ENCODE measurements at places on chromosomes 11 and 22.

GRCh38 chr22:27424319-27424718 lies 377.2 kb downstream of the MN1 start:
- DNase-seq: no peak

DNA sequence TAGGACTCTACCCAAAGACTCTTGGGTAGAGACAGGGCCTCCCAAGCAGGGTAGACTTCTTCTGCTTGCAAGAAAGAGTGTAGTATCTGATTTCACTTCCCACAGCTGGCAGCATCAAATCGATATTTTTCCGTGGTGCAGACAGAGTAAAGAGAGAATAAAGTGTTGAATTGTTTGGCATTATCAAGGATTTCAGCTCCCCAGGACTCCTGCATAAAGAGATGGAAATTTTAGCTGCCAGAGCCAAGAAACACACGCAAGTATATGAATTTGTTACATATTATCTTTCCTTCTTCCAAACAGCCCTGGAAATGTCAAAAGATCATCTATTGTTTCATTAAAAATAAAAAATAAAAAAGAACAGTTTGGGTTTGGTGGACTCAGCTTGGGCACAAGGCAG lies 136.8 kb downstream of the PKNOX2 start:
- no peak for DNase-seq

DNA sequence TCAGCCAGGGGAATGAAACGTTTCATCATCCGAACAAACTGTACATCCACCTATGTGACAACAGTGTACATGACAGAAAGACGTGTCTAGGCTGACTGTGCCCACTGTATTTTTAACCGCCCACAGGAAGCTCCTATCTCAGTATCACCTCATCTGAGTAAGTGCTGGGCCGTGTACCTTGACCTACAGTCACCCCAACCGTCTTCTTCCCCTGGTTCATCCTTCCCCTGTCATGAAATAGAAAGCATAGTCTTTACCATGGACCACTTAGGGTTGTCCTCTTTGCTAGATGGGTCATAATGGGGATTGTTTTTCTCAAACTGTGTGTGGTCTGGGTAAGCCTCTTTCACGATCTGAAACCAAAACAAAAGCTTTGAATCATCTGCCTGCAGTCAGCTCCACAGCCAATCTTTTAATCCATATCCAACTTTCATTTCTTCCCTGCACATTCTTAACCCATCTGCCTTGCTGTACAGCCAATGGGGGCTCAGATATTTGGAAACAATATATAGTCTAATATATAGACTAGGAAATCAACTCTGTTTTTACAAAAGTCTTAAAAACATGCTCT lies 4.2 kb downstream of the THYN1 start:
- no peak for DNase-seq

DNA sequence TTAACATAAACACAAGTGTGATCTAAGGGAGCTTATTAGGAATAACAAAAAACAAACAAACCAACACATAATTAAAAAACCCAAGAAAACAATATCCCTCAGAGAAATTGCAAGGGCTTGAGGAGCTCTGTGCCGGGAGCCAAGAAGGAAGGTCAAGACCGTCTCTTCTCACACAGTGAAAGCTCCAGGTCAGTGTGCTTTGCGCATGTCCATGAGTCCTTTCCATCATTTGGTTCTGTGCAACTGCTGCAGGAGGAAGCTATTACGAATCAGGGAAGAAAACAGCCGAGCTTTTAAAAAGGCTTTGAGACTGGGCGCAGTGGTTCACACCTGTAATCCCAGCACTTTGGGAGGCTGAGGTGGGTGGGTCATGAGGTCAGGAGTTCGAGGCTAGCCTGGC lies 4.6 kb downstream of the KRTAP5-8 start:
- no peak for DNase-seq

DNA sequence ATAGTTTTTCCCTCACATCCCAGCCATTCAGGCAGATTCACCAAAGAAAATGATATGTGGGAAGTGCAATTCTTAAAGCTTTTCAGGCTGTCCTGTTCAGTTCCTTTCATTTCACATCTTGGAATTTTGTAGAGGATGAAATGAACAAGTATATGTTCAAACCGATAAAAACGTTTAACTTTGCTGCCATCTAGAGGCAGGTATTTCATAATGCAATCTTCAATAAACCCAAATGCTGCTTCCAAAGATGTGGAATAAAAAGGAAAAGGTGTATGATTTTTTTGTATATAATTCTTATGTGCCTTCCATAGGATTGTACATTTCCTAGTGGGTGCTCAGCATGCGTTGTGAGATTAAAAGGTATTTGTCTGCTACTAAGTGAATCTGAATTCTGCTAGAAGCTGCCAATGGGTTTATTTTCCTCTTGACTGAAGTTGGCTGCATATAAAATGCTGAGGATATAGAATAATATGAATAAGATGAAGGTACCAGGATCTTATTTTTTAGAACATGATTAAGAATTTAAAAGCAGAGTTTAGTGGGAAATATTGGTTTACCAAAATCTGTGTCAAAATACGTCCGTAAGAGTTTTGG lies 199.3 kb downstream of the PGR start:
- no peak for DNase-seq

- DNase-seq: no peak
These were observed 110.2 kb downstream of the UVRAG start for GRCh38 chr11:75924966-75925784.

GRCh38 chr11:4713241-4713640 lies 8.7 kb downstream of the MMP26 start:
- no peak for DNase-seq

DNA sequence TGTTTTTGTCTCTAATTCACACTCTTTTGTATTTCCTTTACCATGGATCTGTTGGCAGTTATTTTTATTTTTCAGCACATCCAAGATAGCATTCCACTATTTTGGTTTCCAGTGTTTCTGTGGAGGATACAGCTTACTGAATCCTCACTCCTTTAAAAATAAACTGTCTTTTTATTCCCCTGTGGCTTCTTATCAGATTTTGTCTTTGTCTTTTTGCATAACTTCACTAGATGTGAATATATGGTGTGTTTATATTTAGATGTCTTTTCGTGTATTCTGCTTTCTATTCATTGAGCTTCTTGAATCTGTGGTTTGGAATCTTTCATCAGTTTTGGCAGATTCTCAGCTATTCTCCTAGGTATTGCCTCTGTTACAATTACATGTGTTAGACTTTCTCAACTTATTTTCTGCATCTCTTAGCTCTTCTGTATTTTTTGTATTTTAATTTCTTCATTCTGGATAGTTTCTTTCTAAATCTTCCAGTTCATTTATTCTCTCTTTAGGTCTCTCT lies 7.4 kb upstream of the ATXN10 start:
- no peak for DNase-seq

DNA sequence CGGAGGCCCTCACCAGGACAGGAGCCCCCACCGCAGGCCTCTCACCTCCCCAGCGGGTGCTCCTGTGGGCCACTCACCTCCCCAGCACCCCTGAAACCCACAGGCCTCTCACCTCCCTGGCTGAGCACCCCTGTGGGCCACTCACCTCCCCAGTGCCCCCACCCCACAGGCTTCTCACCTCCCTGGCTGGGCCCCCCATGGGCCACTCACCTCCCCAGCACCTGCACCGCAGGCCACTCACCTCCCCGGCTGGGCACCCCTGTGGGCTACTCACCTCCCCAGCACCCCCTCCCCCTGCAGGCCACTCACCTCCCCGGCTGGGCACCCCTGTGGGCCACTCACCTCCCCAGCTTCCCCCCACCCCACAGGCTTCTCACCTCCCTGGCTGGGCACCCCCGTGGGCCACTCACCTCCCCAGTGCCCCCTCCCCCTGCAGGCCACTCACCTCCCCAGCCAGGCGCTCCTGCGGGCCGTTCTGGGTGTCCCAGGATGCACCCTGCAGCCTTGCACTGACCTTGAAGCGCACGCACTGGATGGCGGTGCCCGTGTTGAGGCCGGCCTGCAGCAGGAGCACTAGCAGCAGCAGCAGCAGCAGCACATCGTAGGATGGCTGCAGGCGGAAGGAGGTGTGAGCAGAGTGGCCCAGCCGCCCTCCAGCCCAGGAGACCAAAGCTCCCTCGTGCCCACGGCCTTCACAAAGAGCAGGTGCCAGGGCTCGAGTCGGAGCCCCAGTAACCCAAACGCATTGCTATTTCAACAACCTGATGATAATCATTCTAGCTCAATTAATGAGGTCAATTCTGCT lies 5.7 kb upstream of the TTLL8 start:
- DNase-seq: no peak

- no peak for DNase-seq
These were observed 3.0 kb upstream of the MYBPC3 start for GRCh38 chr11:47355283-47356128.

GRCh38 chr11:129814244-129815014 lies 1.2 kb upstream of the TMEM45B start:
- no peak for DNase-seq

Data from T-helper 2 cell (primary cell).